ENCODE measurements at places on chromosomes 7 and 10.

GRCh38 chr10:110447886-110448285 is 49.8 kb upstream of the DUSP5 start:
- no peak for DNase-seq

GRCh38 chr10:64350665-64351064 is 829.5 kb downstream of the REEP3 start:
- DNase-seq: no peak

DNA sequence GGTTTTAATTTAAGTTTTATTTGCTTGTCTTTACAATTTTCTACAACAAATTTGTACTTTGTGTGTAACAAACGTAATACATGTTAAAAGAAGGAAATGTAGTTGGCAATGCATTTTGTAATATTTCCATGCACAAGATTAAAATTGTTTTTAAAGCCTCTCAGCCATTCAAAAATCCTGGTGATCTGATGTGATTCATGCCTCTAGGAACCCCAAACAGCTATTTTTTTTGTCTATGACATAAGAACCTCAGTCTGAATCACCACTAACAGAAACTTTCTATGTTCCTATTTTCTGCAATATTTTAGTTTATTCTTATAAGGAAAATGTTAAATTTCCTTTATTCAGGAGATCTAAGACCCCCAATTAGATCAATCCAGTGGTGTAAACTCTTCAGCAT is 183.1 kb upstream of the YAE1 start:
- DNase-seq: no peak

- DNase-seq: no peak
Measured at GRCh38 chr10:31000071-31000782, 31.4 kb downstream of the ZNF438 start.

DNA sequence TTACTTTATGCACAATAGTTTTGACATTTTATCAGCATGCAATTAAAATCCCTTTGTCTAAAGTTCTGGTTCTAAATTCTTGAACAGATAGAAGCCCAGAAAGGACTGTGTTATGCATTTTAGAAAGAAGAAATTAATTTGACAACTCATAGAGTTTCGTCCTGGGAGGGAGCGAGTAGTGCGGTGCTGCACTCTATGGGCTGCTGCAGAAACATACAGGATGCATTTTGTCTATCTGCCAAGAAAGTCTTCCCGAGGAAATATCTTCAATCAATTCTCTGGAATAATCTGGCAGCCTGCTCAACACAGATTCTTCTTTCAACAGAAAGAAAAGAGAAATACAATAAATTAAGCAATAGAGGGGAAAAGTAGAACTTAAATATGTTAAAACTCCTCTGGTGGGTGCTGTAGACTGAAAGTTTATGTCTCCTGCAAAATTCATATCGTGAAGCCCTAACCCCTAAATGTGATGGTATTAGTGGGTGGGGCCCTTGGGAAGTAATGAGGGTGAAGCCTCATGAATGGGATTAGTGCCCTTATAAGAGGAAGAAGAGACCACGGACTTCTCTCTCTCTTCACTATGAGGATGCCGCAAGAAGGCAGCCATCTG is 39.0 kb upstream of the IFRD1 start:
- no peak for DNase-seq

DNA sequence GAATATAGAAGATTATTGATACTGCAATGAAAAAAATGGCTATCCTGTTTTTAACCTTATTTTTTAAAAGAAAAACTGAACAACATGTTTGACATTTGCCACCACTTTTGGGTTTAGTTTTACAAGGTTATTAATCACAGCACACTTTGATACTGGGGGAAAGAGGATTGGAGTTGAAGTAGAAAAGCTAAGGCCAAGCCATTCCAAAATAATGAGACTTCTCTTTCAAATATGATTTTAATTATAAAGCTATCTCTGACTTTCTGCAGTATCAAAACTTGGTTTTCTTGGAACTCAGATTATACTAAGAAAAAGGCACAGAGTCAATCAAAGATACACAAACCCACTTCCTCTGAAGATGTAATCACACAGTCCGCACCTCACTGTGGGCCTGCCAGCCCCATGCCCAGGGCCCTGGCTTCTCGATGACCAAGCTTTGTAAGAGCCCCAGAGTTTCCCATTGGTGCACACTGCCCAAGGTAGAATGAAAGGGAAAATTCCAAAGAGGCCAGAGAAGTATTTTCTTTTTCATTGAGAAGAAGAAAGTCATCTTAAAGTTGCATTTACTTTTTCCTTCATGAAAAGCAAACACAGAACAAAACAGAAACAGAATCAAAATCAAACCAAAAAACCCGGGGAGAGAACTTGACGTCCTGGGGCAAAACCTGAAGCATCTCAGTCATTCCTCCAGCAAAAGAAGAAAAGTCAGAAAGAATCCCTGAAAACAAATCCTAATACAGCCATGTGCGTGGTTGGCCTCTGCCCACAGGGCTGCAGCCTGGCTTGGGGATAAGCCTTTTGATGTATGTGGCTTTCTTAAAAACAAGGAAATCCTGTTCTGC is 187.7 kb upstream of the KLF6 start:
- DNase-seq: no peak
